ENCODE measurements at places on chromosomes 5 and 9.

GRCh38 chr5:143245929-143246561 is 157.4 kb downstream of the NR3C1 start:
- DNase-seq, result no peak

GRCh38 chr5:74507370-74508005 is 133.0 kb downstream of the ENC1 start:
- no peak for DNase-seq

GRCh38 chr5:179486596-179487051 is 63.7 kb upstream of the RUFY1 start:
- no peak for DNase-seq

GRCh38 chr9:126880947-126881332 is 20.5 kb downstream of the ZBTB34 start:
- no peak for DNase-seq

- DNase-seq, result no peak
These were observed 150.5 kb downstream of the GCNT1 start for GRCh38 chr9:76609285-76610010.

DNA sequence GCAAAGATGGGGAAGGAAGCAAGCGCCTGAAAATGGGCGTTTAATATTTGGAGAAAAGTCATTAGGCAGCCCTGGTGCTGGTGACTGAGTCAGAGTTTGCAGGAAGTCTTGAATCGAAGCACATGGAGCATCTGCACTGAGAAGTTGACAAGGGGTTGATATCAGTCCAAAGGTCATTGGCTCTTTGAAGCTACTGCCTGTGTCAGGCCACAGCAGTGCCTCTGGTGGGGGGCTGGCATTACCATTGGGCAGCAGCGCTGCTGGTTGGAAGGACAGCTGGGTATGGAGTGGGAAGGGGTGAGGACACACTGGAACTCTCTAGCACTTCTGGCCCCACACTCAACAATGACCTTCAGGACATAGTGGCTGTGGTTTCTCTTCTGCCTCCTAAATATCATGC is 150.4 kb upstream of the ERCC6L2 start:
- DNase-seq, result no peak

DNA sequence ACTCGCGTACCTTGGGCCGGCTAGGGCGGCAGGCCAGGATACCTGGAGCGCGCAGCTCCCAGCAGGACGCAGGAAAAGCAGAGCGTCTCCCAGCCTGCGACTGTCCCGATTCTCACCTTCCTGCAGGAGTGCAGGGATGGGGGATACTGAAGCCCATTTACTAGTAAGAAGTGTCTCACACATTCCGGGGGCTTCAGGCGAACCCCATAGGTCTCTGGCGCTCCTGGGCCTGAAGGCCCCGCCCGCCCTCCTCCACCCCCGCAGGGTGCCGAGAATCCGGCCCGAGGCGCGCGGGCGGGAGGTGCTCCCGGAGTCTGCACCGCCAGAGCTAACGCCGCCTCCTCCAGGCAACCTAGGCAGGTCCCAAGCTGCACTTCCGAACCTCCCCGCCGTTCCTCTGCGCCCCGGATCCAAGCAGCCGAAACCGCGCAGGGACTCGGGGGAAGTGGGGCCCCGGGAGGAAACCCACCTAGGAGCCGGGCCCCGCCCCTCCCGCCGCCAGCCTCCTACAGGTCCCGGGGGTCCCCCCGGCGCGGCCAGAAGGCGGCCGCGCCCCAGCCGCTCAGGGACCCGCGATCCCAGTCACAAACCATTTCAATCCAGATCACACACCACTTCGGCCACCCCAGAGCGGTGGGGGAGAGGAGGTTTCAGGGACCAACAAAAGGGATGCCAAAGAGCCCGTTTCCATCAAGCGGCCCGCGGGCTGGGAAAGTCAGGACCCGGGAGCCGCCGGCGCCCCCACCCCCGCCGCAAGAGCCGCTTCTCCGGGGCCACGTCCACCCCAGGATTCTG is 1.2 kb downstream of the ROR2 start:
- no peak for DNase-seq

- DNase-seq, result no peak
These were observed 34.6 kb upstream of the WDR38 start for GRCh38 chr9:124818431-124819281.

- no peak for DNase-seq
These were observed 8.5 kb downstream of the XPA start for GRCh38 chr9:97688654-97689053.

GRCh38 chr5:140295414-140295813 is 7.5 kb downstream of the PFDN1 start:
- peak; percentile 12 for DNase-seq

- no peak for DNase-seq
These were observed 12.8 kb downstream of the FBXW2 start for GRCh38 chr9:120780367-120780766.

- DNase-seq, result no peak
These were observed 161.5 kb downstream of the HSD17B3 start for GRCh38 chr9:96140296-96141127.

- DNase-seq, result no peak
These were observed 69.7 kb downstream of the TRIO start for GRCh38 chr5:14212838-14213237.

- peak; percentile 83 for DNase-seq
These were observed 702 bp downstream of the CDC20B start for GRCh38 chr5:55172051-55172899.

- no peak for DNase-seq
These were observed 528.7 kb upstream of the TRPC7 start for GRCh38 chr5:136894070-136894469.

GRCh38 chr5:5350101-5350500 is 72.4 kb upstream of the ICE1 start:
- DNase-seq, result no peak

DNA sequence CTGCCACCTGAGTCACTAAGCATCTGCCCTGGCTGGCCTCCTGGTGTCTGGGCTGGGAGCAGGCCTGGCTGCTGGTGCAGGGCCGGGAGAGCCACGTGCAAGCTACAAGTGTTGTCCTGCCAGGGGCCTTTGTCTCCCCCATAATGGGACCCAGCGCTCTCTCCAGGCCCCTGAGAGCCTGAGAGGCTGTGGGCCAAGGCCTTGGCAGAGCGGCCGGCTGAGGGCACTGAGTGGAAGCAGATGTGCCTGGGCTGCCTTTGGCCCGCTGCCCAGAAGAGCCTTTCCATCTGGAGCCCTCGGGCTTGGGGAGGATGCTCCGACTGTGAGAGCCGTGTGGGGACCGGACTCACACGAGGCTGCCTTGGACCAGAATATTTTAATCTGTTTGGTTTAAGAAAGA is 185.5 kb downstream of the RGS3 start:
- DNase-seq, result no peak

DNA sequence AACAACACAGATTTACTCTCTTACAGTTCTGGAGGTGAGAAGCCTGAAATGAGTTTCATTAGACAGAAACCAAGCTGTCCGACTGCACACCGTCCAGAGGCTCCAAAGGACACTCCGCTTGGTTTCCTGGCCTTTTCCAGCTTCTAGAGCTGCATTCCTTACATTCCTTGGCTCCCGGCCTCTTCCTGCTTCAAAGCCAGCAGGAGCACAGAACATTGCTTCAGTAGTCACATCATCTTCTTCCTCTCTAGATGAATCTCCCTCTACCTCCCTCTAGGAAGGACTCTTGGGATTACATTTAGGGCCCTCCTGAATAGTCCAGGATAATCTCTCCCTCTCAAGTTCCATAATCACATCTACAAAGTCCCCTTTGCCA is 213.3 kb downstream of the CDK5RAP2 start:
- DNase-seq, result no peak

DNA sequence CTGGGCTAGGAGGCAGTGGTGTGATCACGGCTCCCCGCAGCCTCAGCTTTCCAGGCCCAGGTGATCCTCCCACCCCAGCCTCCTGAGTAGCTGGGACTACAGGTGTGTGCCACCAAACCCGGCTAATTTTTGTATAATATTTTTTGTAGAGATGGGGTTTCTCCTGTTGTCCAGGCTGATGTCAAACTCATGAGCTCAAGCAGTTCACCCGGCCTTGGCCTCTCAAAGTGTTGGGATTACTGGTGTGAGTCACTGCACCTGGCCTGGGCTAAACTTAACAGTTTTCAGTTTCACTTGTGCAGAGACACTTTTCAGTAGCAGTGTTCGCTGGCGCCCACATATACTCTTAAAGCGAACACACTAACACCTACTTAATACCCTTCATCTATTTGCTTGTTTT is 205.6 kb upstream of the ZNF608 start:
- no peak for DNase-seq

GRCh38 chr9:125467116-125467740 is 205.6 kb downstream of the GAPVD1 start:
- no peak for DNase-seq

GRCh38 chr9:131419716-131420115 is 25.8 kb downstream of the PRRC2B start:
- DNase-seq, result no peak

- no peak for DNase-seq
These were observed 69.1 kb downstream of the PBX3 start for GRCh38 chr9:125816321-125816720.

DNA sequence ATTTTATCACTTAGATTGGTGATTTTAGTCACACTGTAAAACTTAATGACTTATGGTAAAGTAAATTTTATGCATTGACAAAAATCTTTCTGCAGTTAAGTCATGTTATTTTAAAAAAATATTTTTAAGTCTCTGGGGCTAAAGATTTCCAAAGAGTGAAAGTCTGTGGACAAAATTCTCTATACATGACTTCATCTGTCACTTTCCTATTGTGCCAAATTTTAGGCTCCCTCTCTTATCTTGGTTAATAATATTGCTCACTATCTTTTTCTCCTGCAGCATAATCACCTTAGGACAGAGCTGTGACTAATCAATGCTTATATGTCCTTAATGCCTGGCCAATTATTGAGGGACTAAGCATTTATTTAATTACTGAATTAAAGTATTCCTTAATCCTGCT is 15.2 kb downstream of the LURAP1L start:
- no peak for DNase-seq

Data from CD4-positive, alpha-beta T cell treated with Interleukin-15 for 4 hours (primary cell).